ENCODE measurements at places on chromosomes 1 and 21.

DNA sequence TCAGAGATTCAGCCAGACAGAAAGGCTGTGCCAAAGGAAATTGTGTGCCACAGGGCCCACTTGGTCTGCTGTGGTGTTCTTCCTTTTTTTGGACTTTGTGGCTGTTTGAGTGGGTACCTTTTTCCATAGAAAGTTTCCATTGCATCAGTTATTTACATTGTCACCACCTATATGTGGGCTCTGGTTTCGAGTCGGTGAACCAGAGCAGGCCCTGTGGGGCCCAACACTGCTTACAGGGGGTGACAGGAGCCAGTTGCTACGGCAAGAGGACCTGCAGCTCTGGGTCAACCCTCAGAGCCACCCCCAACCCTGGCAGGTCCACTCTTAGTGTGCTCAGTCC, 157.0 kb upstream of the EDN2 start:
- no peak for DNase-seq

- no peak for DNase-seq
These were observed 3.0 kb downstream of the WDR3 start for GRCh38 chr1:117932576-117932975.

GRCh38 chr1:17276568-17276967, 27.7 kb downstream of the PADI3 start:
- DNase-seq, result no peak

DNA sequence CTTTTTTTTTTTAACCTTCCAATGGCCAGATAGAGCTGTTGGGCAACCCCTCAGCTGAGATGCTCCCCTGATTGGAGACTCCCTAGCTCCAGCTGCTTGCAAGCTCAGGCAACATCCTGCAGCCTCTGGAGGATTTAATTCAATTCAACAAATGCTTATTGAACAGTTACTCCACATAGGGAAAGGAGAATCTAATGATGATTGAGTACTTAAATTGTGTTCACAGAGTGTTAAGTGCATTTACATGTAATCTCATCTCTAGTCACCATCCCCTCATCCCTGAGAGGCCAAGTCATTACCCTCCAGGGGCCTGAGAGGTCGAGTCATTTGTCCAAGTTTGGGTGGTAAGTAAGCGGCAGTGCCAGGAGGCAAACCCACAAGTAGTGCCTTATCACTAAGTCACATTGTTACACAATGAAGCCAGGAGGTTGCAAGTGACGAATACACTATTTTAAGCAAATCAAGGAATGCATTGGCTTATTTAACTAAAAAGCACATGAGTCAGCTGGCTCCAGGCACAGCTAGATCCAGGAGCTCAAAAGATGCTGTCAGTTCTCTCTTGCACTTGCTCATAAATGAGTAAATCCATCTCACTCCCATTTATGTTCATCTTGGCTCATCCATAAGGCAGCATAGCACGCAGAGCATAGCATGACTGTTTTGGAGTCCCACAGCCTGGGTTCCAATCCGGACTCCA, 64.3 kb downstream of the OPTC start:
- DNase-seq, result no peak

GRCh38 chr1:178055779-178056471, 38.0 kb upstream of the RASAL2 start:
- DNase-seq, result no peak

DNA sequence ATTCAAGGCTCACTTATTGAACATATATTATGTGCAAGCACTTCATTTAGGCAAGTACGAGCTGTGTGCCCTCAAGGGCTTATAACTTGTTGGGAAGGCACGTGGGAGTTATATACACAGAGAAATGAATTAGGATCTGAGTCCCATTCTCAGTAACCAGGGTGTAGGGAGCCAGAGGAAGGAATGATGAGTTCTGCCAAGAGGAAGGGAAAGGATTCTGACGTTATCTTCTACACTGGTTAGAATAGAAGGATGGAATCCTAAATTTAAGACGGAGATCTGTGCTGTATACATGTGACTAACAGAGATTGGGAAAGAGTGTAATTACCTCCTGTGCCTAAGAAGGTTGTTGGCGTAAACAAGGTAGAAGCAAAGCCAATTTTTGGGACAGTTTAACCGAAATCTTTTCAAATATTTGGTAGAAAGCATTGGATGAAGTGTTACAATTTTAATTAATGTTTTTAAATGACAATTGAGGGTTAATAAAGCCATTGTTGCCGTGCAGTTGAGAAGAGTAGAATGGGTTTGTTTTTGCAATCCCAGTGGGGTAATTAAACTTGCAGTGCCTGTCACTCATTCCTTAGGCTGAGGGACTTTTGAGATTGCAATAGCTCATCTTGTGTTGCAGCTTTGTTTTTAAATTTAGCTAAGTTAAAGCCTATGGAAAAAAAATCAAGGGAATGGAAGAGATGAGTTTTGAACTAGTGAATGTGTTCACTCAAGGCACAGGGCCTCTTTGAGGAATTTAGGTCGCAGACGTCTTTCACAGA, 177.2 kb downstream of the NFIA start:
- no peak for DNase-seq

- DNase-seq, result no peak
These were observed 37.4 kb upstream of the A3GALT2 start for GRCh38 chr1:33358114-33358794.

DNA sequence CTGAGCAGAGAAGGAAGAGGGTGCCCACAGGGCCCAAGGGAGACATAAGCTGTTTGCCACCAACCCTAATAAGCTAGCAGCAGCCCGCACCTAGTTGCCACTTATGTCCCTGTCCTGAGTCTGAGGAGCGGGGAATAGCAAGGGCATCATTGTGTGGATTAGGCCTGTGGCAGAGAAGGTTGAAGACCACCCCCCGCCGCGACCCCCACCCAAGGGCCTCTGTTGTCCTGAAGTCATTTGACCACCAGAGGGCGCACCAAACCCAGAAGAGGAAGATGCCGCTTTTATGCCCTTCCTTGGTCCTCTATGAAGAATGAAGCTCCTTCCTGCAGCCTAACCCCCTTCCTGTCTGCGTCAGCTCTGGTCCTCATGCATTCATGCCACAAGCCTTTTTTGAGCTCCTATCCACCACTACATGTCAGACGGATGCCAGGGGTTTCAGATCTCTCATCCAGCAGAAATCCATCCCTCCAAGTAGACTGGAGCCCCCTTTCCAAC, 16.6 kb downstream of the RHBG start:
- peak; percentile 50 for DNase-seq

DNA sequence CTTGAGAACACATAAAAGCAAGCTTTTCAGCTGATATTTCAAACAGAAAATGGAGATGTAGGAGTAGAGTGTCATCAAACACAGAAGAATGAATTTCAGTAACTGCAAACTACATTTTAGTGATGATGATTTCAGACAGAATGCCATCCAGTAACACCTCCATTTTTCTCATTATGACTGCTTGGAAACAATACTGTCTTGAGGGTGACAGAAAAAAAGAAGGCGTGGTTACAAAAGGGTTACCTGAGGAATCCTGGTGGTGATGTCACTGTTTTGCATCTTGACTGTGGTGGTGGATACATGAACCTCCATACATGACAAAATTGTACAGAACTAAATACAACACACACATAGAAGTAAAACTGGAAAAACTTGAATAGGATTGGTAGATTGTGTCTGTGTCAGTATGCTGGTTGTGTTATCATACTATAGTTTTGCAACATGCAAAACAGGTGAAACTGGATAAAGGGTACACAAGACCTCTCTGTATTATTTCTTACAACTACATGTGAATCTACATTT, 375.9 kb downstream of the PTBP2 start:
- no peak for DNase-seq

Data from stimulated activated CD8-positive, alpha-beta memory T cell treated with anti-CD3 and anti-CD28 coated beads, Interleukin-4, amount 100 ng/mL, for 1 hour (primary cell).